ENCODE measurements at places on chromosomes 16 and 17.

DNA sequence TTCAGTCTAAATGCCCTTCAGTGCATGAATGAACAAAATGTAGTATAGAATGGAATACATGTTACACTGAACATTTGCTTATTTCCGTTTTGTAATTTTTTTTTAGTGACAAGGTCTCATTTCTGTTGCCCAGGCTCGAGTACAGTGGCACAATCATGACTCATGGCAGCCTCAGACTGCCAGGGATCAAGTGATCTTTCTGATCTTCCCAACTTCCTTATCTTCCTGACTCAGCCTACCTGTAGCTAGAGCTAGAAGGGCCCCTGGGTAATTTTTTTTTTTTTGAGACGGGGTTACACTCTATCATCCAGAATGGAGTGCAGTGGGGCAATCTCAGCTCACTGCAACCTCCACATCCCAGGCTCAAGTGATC lies 7.3 kb upstream of the SLX4 start:
- DNase-seq = no peak

- DNase-seq = no peak
Observed at GRCh38 chr16:66045626-66046025, 320.9 kb upstream of the CDH5 start.

DNA sequence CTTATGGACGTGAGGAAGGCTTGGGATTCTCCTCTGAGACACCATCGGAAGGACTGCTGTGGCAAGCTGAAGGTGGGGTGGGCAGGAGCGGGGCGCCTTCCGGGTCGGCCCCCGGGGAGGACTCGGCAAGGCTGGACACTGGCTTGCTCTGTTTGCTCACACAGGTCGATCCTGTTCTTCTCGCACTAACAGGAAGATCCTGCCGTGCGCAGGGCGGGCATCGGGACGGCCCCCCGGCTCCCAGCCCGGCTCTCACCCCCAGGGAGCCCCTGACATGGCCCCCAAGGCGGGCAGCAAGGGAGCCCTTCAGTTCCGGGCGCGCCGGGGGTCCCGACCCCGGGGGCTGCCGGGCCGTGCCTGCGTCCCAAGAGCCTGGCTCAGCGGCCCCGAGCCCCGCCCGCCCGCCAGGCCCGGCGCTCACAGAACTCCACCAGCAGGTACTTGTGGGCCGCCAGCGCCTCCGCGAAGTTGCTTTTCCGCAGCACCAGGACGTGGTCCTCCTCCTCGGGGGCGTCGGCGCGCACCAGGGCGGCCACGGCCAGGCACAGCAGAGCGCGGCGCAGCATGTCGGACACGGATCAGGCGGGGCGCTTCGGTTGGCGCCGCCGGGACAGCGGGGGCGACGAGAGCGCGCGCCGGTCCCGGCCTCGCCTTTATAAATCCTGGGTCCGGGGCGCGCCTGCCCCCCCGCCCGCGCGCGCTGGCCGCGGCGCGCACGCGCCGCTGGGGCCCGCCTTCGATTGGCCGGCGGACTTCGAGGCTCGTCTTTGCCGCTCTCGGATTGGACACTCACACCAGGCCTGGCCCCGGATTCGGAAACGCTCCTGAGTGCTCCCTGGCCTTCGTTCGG lies at the start of gene P4HB:
TSS of gene P4HB (minus strand) at position 630 of the 850 bp plus-strand sequence. CDS start at position 566, 64 bp downstream.
- DNase-seq = peak; percentile 15

DNA sequence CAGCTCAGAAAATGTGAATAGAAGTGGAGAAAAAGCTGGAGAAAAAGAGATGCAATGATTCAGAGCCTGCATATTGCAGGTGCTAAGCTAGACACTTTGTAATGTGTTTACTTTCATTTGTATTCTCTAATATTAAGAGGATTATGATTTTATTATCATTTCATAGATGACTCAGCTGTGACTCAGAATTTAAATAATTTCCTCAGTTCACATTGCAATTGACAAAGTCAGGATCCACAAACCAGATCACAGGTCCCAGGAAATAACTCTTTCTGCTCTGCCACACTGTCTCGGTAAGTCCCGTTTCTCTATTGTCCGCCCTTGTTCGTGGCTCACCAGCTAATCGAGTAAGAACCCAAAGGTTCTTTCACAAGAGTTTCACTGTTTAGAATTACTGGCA lies 235.4 kb upstream of the MON1B start:
- no peak for DNase-seq

DNA sequence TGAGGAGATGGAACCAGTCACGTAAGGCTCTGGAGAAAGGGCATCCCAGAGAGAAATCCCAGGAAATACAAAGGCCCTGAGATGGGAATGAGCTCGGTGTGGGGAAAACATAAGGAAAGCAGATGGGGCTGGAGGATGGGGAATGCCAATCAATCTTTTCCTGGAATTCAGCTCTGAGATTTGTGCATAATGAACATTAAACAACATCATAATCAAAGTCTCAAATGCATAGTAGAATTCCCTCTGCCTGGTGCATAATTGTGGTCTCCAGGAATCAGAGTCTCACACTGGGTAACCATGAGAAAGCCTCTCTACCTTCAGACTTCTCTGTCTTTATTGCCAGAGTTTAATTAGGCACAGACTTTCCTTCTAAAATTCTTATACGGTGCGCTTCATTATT lies 30.8 kb downstream of the OTOA start:
- no peak for DNase-seq

DNA sequence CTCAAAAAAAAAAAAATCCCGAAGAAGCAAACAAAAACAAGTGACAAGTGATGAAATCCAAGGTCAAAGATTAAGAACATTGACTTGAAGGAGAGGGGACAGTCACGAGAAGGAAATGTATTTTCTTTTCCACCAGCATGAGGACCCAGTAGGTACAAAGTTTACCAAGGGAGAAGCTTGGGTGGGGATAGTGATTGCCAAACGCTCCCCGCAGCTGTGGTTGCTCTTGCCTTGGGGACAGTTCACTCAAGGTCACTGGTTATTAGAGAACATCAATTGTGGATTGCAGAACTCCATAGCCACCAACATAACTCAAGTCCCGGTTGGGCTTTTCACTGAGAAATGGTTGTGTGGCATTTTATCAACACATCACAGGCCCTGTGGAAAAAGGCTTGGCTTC lies 27.0 kb downstream of the RSL1D1 start:
- no peak for DNase-seq

- DNase-seq = no peak
Observed at GRCh38 chr17:69254187-69254586, 25.6 kb upstream of the ABCA10 start.

DNA sequence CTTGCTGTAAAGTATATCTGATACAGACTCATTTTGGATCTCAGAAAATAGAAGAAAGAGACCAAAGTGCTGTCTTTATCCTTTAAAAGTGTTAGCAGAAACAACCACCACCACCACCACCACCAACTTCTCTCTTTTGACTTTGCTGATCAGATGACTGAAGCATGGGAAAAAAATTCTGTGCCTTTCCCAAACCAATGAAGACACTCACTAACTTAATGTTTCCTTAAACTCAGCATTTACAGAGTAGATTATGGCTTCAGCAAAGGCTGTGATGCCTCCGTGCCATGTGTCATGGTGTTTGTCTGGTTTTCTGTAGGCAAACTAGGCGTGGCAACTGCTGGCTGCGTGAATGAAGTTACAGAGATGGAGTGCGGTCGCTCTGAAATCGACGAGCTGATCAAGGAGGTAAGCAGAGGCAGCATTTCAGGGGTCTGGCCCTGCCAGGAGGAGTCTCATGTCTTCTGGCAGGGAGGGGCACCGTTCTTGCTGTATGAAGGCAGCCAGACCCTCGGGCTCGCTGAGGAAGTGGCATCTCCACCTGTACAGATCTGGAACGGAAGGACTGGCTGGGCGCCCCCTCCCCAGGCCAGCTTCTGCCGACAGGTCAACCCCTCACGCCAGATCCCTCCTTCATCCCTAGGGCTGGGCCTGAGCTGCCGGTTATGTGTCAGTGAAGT lies 12.4 kb downstream of the IRF8 start:
- DNase-seq = no peak

- DNase-seq = no peak
Observed at GRCh38 chr17:1005361-1005946, 8.5 kb downstream of the TIMM22 start.

GRCh38 chr17:43442711-43443110 lies 41.1 kb upstream of the DHX8 start:
- no peak for DNase-seq

DNA sequence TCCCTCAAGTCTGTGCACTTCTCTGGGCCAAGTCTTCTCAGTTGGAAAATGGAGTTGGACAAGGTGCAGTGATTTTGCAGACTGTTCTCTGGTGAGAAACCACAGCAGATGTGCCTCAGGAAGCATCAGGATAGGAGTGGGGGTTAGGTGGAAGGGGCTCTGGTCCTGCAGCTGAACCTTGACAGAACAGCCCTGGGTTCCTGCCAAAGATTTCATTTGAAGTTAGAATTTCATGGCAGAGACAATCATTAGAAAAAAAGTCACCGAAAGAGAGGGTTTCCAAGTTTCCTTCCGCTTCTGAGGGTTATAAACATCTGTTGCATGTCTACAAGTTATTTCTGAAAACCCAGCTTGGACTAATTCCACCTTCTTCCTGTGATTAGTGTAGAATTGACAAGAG lies 80.4 kb upstream of the IRX3 start:
- DNase-seq = no peak

DNA sequence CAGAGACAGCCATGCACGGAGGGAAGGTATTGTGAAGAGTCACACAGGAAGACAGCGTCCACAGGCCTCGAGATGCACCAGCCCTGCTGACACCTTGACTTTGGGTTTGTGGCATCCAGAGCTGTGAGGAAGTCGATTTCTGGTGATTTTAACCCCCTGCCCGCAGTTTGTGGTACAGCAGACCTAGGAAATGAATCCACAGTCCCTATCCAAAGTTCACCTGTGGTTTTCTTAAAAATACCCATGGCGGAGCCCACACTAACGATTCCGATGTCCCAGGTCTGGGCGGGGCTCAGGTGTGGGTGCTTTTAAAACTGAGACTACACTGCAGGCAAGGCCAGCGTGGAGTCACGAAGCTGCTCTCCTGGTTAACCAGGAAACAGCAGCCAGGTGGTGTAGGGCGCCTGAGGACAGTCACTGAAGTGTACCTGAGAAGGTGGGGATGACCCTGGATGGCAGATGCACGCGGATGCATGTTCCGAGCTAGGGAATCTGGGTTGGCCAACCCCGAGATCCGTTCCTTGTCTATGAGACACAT lies 14.4 kb upstream of the MEAK7 start:
- peak; percentile 90 for DNase-seq

DNA sequence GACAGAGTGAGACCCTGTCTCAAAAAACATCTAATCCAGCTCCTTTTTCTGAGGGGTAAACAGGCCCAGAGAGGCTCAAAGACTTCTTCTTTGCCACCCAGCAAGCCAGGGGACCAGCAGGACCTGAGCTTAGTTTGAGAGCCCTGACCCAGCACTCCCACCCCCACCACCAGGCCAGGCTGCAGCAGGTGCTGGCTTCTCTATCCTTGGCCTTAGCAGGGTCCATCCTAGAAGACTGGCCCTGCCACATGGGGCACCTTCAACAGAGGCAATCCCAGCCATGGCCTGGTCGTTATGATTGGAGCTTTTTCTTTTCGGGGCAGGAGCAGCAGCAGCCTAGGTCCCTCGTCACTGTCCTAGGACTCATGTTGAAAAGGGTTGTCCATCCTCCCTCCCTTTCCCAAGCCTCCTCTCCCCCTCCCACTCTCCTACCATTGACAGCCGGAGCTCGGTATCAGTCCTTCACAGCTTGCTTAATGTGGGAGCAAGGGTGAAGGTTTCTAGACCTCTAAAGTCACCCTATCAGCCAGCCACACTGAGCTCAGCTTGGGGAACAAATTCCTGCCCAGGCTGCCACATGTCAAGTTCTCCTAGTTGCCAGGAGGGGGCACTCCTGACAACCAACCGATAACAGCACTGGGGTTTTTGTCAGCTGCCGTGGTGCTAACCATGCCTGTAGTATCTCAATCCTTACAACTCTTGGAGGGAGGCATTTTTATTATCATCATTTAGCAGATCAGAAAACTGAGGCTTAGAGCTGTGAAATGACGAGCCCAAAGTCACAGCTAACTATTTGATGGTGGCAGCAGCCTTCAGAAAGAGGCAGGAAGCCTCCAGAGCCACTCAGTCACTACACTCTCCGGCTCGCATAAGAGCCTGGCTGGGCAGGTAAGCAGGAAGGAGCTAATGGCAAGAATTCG lies 11.2 kb downstream of the MRPL27 start:
- DNase-seq = peak; percentile 73

- DNase-seq = no peak
Observed at GRCh38 chr16:63612462-63613227, 1509.2 kb downstream of the CDH11 start.

DNA sequence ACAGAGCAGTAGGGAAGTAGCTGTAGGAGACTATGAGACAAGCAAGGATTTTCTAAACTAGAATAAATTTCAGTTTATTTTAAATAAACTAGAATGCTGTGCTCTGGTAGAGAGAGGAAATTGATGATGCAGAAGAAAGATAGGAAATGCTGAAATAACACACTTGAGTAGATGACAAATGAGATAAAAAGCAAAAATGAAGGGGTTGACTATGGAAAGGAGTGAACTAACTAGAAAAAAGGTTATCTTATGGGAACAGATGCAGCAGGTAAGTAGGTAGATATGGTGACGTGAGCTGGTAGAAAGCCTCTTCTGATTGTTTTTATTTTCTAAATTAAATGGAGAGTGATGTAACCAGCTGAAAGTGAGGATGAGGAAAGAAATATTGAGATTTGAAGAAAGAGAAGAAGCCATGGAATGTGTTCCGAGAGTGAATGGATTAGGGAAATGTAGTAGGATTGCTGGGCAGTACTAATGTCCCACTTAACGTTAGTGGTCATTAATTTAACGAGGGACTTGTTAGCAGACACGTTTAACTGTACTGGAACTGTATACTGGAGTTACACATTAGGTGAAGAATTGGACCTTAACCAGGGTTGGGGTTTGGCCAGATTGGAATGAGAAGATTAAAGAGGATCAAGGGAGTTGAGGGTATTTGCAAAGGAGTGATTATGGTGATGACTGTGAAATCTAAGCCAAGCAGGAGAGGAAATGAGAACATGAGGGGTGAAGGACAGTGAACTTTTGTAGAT lies 196.5 kb downstream of the TANC2 start:
- DNase-seq = no peak

DNA sequence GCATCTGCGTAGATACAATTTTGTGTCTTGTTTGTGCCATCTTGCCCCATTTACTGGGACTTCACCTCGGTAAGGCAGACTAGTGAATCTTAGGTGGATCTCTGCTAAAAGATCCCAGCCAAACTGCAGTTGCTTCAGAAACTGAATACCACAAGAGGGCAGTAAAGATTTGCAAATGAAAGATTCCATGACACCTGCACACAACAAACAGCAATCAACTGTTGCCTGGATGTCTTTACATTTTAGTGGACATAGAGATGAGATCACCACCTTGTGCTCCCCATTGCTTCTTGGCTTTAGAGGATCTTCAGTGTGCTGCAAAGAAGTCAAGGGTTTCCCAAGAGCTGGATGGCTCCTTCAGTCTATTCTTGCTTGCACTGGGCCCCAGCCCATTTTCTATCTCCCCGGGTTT lies 119.2 kb upstream of the CACNG5 start:
- DNase-seq = no peak

- DNase-seq = peak; percentile 42
Observed at GRCh38 chr17:82528484-82529265, 9.1 kb downstream of the FOXK2 start.

DNA sequence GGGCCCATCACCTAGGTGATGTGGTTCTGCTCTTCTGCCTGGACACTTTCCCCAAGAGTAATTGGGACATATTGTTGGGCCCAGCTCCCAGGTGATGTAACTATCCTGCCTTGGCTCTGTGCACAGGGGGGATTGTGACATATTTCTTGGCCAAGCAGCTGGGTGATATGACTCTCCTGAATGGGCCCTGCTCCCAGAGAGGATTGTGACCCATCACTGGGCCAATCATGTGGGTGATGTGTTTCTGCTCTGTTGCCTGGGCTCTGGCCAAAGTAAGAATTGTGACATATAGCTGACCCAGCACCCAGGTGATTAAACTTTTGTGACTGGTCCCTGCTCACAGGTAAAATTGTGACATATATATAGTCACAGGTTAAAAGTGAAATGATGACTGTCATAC lies 1904.9 kb downstream of the TP53TG3F start:
- no peak for DNase-seq

Measured in activated CD8-positive, alpha-beta T cell treated with anti-CD3 and anti-CD28 coated beads for 36 hours (primary cell).